ENCODE measurements at places on chromosomes 12 and 14.

- H3K36me3 ChIP-seq, result no peaks in the 10 kb centered on the region
- no peak overlapping the region for H3K4me3 ChIP-seq
- H3K4me1 ChIP-seq, result no peaks in the 10 kb centered on the region
- no peak overlapping the region for H3K27ac ChIP-seq
- H3K27me3 ChIP-seq, result no peaks in the 10 kb centered on the region
Measured at GRCh38 chr12:47033081-47033480, 46.3 kb upstream of the PCED1B start.

GRCh38 chr14:98931911-98932310, 340.1 kb downstream of the BCL11B start:
- no peaks in the 10 kb centered on the region for H3K36me3 ChIP-seq
- DNase-seq, result no peak
- H3K4me3 ChIP-seq, result no peak overlapping the region

- DNase-seq, result no peak
- H3K27me3 ChIP-seq, result peaks cover 21% of the 10 kb centered on the region
- no peaks in the 10 kb centered on the region for H3K36me3 ChIP-seq
- H3K4me3 ChIP-seq, result no peak overlapping the region
Measured at GRCh38 chr14:34063470-34064164, 112.7 kb upstream of the EGLN3 start.

DNA sequence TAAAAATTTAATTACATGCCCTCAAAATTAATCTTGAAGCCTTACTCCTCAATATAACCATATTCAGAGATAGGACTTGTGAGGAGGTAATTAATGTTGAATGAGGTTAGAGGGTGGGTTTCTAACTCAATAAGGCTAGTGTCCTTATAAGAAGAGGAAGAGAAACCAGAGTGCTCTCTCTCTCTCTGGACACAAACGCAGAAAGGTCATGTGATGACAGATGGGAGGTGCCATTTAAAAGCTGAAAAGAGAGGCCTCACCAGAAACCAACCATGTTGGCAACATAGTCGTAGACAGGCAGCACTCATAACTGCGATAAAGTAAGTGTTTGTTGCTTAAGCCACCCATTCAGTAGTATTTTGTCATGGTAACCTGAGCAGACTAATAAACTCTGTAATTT, 378.5 kb upstream of the LMO3 start:
- no peaks in the 10 kb centered on the region for H3K27me3 ChIP-seq
- no peaks in the 10 kb centered on the region for H3K4me1 ChIP-seq
- H3K4me3 ChIP-seq, result no peak overlapping the region
- no peaks in the 10 kb centered on the region for H3K36me3 ChIP-seq
- H3K27ac ChIP-seq, result no peak overlapping the region

DNA sequence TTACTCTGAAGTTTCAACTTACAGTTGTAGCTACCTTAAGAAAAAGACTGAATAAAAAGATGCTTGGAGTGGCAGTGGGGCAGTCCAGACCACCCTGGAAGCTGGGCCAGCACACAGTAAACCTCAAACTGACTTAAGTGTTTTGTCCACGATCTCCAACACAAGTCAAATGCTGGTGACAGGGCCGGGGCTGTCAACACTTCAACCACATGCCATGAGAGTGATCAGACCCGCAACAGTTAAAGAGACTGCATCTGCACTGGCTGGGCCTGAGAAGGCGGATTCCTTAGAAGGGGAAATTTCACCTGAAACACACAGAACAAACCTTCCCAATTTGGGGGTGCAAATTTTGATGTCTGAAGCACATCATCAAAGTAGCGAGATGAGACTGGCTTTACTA, 223.5 kb upstream of the CAND1 start:
- peaks cover 35% of the 10 kb centered on the region for H3K4me1 ChIP-seq
- H3K27ac ChIP-seq, result no peak overlapping the region
- no peaks in the 10 kb centered on the region for H3K27me3 ChIP-seq
- peak; percentile 62 for DNase-seq
- no peak overlapping the region for H3K4me3 ChIP-seq
- no peaks in the 10 kb centered on the region for H3K36me3 ChIP-seq

Data from endodermal cell (in vitro differentiated cells).